ENCODE measurements at places on chromosomes 5 and 9.
A peak's percentile ranks its signal among the peaks of the same experiment; 100 is the strongest.

GRCh38 chr9:121277026-121277425 lies 9.1 kb downstream of the GSN start:
- DNase-seq = no peak

DNA sequence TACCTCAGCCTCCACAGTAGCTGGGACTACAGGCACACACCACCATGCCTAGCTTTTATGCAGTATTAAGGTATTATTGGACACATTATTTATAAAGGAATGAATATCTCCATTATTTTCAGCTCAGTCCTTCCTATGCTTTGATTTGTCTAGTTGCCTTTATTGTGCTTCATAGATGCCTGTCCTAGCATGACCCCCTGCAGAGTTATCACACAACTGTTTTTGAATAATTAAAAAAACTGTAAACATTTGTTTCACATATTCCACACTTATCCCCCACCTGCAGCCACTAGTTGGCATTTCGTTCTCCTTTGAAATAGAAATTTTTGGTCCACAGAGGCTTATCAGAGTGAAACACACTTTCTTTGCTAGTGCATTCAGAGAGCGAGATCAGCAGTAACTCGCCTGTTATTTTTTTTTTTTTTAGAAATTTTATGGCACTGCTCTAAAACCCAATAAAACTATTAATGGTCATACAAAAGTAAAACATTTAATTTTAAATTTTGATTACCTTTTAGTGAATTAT lies 151.8 kb upstream of the RASA1 start:
- no peak for DNase-seq

DNA sequence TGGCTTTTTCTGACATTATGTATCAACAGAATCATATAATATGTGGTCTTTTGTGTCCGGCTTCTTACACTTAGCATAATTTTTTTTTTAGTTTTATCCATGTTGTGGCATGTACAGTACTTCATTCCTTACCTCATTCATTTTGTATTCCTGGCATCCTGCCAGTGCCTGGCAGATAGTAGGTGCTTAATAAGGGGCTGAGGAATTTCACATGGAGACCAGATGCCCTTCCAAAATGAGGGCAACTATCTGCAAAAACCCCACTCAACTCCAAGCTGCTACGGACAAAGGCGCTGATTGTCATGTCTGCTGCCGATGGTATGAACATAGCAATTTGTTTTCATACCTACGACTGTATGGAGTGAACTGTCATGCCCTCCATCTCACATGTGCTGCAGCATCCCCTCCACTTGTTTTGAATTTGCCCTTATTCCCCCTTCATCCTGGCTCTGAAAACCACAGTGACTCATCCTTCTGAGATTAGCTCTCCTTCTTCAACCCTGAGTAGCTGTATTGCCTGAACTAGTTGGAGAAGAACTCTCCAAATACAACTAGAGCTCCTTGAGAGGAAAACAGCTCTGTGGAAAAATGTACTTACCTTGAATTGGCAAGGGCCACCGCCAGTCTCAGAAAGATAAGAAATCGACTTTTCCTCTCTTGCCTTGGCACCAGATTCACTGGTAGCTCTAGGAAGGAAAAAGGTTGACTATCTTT lies 41.3 kb upstream of the FOXE1 start:
- no peak for DNase-seq

- DNase-seq = peak; percentile 34
Observed at GRCh38 chr5:59813761-59814536, 79.6 kb downstream of the PDE4D start.

DNA sequence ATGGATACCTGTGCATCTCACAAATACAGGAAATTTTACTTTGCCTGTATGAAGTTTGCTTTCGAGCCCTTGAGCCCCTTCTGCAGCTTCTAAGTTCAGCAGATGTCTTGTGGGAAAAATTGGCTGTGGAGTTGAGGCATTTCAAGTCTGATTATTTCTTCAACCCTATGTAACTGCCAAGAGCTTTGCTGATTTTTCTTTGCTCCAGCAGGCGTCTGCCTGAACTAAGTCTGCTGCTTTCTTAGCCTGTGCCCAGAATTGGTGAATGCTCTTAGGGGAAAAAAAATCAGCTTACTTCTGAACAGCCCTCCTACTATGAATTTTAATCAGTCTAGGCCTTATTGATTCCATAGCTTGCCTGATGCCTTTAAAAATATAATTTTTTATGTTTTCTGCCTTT lies 41.2 kb downstream of the RIC1 start:
- DNase-seq = no peak
